Germinal center (tissue), 1 donor: ENCODE measurements at places on chromosomes 11 and 22.

DNA sequence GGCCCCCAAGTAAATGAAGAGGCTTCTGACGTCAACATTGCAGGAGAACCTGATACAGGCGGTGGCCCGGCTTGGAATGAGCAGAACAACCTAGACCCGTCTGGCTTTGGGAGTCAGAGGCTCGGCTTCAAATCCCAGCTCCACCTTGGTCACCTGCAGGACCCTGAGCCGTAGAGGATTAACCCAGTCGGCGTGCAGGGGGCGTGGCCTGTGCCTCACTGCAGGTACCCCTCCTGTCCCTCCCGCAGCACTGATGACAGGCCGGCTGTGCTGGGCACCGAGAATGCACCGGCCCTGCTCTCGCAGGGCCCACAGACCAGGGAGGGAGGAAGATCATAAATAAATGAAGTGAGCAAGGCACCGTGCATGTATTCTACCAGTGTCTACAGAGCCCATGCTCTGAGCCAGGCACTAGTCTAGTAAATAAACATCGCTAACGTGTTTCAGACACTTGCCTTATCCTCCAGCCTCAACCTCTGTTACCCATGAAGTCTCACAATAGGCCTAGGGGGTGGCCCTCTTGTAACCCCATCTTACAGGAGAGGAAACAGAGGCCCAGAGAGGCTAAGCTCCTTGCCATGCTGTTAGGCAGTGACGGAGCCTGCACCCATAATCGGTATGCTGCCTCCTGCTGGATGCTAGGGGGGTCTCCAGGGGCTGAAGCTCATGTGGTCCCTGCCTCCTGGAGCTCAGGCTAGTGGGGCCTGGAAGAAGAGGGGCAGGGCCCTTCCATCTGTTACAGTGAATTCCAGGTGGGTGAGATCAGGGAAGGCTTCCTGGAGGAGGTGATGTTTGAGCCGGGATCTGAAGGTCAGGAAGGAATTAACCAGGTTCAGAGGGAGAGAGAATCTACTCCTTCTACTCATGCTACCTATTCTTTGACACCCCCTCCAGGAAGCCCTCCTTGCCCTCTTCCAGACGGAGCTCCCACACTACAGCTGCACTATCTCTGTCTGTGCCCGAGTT lies 53.4 kb downstream of the RTL6 start:
- no peak for DNase-seq

DNA sequence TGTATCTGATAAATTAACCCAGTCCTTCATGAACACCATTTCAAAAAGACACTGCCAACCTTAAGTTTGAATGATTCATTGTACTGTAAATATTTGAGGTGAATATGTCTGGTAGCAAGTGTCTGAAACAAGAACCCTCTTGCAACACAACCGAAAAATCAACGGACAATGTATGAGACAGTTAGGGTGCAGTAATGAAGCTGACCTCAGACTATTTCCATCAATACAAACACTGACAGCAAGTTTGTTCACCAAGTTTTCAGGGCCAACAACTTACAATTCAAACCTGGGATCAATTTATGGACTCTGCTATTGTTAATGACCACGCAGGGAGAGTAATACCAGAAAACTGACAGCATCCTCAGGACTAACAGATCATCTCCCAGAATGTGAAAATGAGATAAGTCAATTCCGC lies 126.3 kb downstream of the CADM1 start:
- DNase-seq: no peak

DNA sequence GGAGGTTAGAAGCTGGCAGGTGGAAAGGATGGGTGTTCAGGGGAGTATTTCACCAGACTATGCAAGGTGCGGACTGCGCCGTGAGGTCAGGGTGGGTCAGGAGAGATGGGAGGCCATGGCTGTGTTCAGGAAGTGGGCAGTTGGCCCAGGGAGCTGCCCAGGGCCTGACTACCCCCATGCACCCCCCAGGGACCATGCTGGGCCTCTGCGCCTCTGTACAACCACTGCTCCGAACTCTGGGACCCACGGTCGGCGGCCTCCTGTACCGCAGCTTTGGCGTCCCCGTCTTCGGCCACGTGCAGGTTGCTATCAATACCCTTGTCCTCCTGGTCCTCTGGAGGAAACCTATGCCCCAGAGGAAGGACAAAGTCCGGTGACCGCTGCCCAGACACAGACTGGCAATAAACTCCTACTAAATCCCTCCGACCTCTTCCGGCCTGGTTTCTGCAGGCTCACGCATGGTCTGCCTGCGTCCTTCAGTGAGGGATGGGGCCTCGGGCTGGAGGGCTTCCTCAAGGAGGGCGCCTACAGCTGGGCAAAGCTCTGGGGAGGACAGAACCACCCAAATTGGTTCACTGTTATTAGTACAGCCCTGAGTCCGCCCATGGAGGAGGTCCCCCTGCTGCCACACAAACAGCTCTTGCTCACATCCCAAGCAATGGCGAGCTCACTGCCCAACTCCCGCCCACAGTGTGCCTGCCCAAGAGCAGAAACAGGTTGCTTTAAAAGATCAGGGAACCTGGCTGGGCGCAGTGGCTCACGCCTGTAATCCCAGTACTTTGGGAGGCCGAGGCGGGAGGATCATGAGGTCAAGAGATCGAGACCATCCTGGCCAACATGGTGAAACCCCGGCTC lies 4.2 kb downstream of the PHLDA2 start:
- no peak for DNase-seq

DNA sequence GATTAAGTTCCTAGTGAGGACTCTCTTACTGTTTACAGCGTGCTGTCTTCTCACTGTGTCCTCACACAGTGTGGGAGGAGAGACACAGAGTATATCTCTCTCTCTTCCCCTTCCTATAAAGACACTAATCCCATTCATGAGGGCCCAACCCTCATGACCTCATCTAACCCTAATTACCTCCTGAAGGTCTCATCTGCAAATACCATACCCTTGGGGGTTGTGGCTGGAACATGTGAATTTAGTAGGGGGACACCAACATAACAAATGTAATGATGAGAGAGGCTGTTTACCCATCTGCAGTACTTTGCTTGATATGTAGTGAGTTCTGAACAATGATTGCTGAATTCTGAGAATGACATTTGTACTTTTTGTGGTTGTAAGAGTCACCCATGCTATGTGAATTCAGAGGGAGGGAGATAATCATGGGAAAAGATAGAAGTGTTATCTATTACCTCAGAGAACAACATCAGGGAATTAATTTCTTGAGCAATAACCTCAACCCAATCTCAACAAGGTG lies 4.9 kb upstream of the OR52W1 start:
- no peak for DNase-seq

DNA sequence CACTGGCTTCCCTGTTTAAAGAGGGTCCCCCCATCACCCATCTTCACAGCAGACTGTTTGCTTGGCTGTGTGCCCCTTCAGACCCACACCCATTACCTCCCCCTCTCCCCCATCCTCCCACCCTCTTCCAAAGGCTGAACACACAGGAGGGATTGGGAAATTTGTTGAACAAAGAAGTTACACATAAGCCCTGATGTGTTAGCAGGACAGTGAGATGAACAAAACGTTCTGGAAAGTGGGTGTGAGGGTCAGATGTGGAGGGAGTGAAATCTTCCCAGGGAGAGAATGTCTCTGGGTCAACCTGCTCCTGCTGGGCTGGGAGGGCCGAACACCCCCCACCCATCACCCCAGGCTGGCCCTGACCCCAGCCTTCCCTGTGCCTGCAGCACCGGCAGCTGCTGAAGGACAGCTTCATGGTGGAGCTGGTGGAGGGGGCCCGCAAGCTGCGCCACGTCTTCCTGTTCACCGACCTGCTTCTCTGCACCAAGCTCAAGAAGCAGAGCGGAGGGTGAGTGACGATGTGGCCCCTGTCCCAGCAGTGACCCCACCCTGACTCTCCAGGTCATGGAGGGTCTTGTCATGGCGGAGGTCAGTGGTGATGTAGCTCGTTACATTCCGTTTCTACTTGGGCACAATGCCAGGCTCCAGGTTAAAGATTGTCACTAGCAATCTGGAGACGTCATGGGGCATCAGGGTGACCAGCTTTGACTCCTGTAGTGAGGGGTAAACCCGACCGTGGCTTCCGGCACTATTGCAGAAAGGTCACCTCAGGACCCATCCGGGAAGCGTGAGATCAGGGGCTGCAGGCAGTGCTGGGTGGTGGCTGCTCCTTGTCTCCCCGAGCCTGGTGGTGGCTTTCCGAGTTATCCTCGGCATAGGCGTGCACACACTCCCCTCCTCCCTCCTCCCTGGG lies 103.5 kb downstream of the BCR start:
- DNase-seq: no peak

DNA sequence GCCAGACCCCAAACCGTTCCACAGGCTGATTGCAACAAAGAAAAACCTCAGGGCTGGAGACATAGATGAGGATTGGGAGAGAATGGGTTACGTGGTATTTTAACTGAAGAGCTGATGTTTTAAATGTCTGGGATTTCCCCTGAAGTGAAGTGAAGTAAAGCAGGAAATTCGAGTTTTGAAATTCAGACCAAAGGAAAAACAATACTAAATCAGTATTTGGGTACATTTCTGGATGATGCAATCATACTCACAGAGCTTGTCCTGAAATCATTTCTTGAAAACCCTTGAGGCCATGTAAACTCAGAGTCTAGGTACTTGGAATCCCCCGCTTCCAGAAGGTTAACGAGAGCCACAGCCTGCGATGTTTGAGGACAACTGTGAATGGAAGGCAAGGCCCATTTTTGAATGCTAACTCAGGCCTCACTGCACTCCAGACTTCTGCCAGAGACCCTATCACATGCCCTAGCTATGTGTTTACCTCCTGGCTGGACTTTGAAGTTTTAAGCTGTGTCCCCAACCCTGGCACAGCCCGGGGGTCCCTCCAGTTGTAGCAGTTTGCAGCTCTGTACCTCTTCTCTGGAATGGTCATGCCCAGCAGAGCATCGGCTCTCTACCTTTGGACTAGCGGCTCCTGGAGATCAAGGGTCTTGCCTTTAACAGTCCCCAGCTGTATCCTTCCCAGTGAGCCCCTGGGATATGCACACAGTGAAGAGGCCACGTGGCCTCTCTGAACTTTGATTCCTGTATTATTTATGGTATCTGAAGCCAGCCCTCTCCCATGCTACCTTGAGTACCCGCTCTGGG lies 5.4 kb upstream of the FTH1 start:
- DNase-seq: no peak

DNA sequence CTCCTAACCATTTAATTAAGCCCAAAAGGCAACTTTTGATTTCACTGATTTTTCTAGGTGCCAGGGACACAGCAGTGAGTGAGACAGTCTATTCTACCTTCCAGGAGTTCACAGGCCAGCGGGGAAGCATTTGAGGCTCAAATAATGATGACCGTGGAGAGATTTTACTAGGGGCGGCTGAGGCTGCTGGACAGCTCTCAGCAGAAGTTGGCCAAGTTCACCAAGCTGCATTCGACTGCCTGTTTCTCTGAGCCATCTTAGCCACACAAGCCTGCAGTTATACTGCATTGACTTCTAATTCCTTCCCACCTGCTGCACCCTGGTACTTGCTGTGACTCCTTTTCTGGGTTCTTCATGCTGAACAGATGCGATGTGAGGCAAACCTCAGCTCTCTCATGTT lies 168.9 kb upstream of the TBCEL start:
- DNase-seq: no peak
